Fibroblast of lung (primary cell): ENCODE measurements at places on chromosomes 4 and X. TPM values are rescaled to one million over a fixed set of nuclear protein-coding genes. Genes with fewer than 3 reads are reported as not detected.

- no peak for DNase-seq
- no peak overlapping the region for H3K27ac ChIP-seq
- H3K4me1 ChIP-seq = no peaks in the 10 kb centered on the region
- H3K27me3 ChIP-seq = no peaks in the 10 kb centered on the region
Observed at GRCh38 chrX:23797371-23798128, 14.6 kb downstream of the SAT1 start.

DNA sequence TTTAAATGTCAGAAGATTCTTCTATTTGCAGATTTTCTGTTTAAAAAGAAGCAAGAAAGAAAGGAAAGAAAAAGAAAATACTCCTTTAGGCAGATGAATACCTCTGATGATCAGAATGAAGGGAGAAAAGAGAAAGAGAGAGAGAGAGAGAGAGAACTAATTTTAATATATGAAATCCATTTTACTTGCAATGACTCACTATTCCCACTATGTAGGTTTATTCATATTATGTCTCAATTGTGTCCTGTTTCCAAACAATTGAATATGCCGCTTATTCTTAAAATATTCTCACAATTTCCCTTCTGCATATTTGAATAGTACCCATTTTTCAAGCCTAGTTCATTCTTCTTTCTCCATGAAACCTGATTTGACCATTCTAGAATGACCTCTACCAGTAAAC lies 11.7 kb downstream of the MEPE start:
- no peak for DNase-seq
- H3K4me1 ChIP-seq = no peaks in the 10 kb centered on the region
- H3K27ac ChIP-seq = no peak overlapping the region
- H3K36me3 ChIP-seq = no peaks in the 10 kb centered on the region
- H3K4me3 ChIP-seq = no peak overlapping the region

- no peak overlapping the region for H3K27ac ChIP-seq
- no peak for DNase-seq
- no peaks in the 10 kb centered on the region for H3K36me3 ChIP-seq
- H3K27me3 ChIP-seq = no peaks in the 10 kb centered on the region
- H3K4me3 ChIP-seq = no peak overlapping the region
- no peaks in the 10 kb centered on the region for H3K4me1 ChIP-seq
Observed at GRCh38 chrX:43627147-43627546, 29.0 kb upstream of the MAOA start.

The CRMP1 gene
- 0.33 and 1.5 TPM in 2 replicates for total RNA-seq

The ATG4A gene
- total RNA-seq = 10.8 and 13.5 TPM in 2 replicates

The MAGEA11 gene
- total RNA-seq = not detected in 2 replicates

The TMEM271 gene
- total RNA-seq = not detected in 2 replicates
